ENCODE measurements at places on chromosomes 2 and 18. TPM values are rescaled to one million over a fixed set of nuclear protein-coding genes. Genes with fewer than 3 reads are reported as not detected.

The TXNDC2 gene
- not detected for total RNA-seq

The CXCR4 gene
- 0.30 TPM for total RNA-seq

The TGFA gene
- total RNA-seq, result 0.28 TPM

The UCN gene
- 0.30 TPM for total RNA-seq

The UGT1A10 gene
- not detected for total RNA-seq

The CABYR gene
- 4.5 TPM for total RNA-seq

The KCTD1 gene
- total RNA-seq, result 8.0 TPM

The CFC1 gene
- not detected for total RNA-seq

The CYTIP gene
- not detected for total RNA-seq

The MLPH gene
- total RNA-seq, result 50.9 TPM

The BCL2L11 gene
- total RNA-seq, result 4.8 TPM

The PDE11A gene
- 0.30 TPM for total RNA-seq

The ANKRD53 gene
- 1.5 TPM for total RNA-seq

The LGALSL gene
- total RNA-seq, result 3.1 TPM

The CD207 gene
- not detected for total RNA-seq

The FBXO48 gene
- total RNA-seq, result 0.37 TPM

The STPG4 gene
- 0.32 TPM for total RNA-seq

The TLX2 gene
- not detected for total RNA-seq

The SPEG gene
- total RNA-seq, result 36.2 TPM

The PPP1R7 gene
- 54.3 TPM for total RNA-seq

The MAL gene
- not detected for total RNA-seq

The PRKAG3 gene
- total RNA-seq, result not detected

The SLC40A1 gene
- 20.2 TPM for total RNA-seq

The FZD7 gene
- total RNA-seq, result 51.4 TPM

The IL1B gene
- 281 TPM for total RNA-seq

The SERPINB12 gene
- total RNA-seq, result not detected

The THAP4 gene
- 36.0 TPM for total RNA-seq

The SNTG2 gene
- total RNA-seq, result not detected

The OTOS gene
- not detected for total RNA-seq

The APOB gene
- under 0.01 TPM for total RNA-seq

The DPP10 gene
- total RNA-seq, result 0.74 TPM

The COLEC12 gene
- 0.28 TPM for total RNA-seq

The LCT gene
- not detected for total RNA-seq

The ERBB4 gene
- total RNA-seq, result 0.42 TPM

The RUFY4 gene
- total RNA-seq, result not detected

The VAMP5 gene
- 16.6 TPM for total RNA-seq

The FBXO15 gene
- total RNA-seq, result 0.37 TPM

The CDH19 gene
- total RNA-seq, result not detected

The CYB5A gene
- 120 TPM for total RNA-seq

The COLEC11 gene
- 2.4 TPM for total RNA-seq

The NT5C1B gene
- total RNA-seq, result not detected

The CRYGC gene
- not detected for total RNA-seq

The TEKT4 gene
- total RNA-seq, result not detected

The CCBE1 gene
- 0.59 TPM for total RNA-seq

The SLC25A52 gene
- not detected for total RNA-seq

The STEAP3 gene
- 30.7 TPM for total RNA-seq

The GALR1 gene
- not detected for total RNA-seq

The NFATC1 gene
- total RNA-seq, result 4.2 TPM

The ARHGAP28 gene
- 0.30 TPM for total RNA-seq

The ASPRV1 gene
- 0.30 TPM for total RNA-seq

The ADAM23 gene
- 49.3 TPM for total RNA-seq

The SERPINB13 gene
- total RNA-seq, result not detected

Measured in smooth muscle cell of the umbilical artery (primary cell).